Inflammatory macrophage (primary cell): ENCODE measurements at places on chromosomes 7 and 10.

- peak; percentile 54 for DNase-seq
These were observed 26.8 kb upstream of the SORCS3 start for GRCh38 chr10:104614245-104614831.

DNA sequence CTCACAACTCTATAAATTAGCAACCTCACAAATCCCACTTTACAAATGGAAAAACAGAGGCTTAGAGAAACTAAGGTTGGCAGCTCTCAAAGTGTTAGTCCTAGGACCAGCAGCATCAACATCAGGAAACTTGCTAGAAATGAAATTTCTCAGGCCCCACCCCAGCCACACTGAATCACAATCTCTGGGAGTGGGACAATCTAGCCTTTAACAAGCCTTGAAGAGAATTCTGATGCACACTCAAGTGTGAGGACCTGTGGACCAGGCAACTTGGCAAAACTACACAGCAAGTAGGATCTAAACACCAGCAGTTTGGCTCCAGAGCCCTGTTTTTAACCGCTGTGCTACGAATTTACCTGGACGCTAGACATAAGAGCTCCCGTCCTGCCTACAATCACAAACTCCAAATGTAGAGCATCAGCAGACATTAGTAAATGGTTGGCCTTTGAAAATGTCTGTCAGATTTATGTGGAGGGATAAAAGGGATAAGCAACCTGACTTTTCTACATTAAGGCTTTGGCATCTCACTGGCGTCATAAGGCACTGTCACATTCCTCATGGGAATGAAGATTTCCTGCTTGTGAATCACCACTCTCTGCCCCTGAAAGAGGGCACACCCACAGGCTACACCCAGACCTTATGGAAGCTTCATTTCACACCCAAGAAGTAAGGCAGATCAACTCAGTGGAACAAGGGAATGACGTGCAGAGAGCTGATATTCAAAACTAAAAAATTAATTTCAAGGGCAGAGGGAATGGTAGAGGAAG is 34.5 kb downstream of the PPP1R3C start:
- no peak for DNase-seq

DNA sequence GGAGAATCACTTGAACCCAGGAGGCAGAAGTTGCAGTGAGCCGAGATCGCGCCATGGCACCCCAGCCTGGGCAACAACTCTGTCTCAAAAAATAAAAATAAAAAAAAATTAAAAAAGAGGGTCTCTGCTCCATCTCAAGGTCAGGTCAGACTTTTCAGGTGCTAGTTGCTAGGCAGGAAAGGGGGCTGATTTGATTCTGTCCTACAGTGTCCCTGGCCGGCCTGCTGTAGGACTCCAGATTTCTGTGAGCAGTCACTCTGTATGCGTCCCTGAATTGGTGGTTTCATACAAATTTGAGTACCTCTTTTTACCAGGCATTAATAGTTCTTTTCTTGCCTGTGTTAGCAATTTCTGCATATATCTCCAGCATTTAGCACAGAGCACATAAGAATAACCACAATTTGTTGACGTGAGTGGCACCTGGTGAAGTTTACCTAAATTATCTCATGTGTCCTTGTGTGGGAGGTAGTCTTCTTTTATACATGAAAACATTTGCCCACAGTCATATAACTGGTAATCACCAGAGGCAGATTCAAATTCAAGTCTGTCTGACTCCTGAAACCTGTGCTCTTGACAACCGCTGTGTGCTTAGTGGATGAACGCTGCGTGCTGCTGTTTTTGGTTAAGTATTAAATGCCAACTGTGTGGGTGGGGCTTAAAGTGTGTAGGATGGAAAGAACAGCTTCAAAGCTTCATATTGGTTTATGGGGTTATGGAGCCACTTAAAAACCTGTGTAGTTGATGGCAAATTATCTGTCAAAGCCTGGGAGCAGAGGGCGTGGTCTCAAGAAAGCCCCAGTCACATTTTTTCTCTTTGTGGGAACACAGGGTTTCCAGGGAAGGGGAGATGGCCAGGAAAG is 3.2 kb upstream of the ZNF775 start:
- no peak for DNase-seq

- peak; percentile 69 for DNase-seq
These were observed 70.8 kb upstream of the UCN3 start for GRCh38 chr10:5293691-5294550.

DNA sequence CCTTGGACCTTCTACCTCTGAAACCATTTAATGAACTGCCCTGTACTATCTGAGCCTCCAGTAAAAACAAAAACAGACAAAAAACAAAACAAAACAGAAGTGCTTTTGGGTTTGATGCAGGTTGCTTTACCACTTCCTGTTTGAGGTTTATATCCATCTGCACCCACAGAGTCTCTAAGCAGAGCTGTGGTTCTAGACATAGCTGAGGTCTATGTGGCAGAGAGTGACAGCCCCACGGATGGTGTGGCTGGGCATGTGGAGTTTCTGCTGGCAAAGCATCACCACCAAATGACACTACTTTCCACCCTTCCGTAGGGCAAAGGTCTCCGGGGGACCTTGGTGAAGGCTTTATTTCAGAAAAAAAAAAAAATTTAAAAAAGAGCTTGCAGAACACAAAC is 754.2 kb downstream of the GRID1 start:
- no peak for DNase-seq

DNA sequence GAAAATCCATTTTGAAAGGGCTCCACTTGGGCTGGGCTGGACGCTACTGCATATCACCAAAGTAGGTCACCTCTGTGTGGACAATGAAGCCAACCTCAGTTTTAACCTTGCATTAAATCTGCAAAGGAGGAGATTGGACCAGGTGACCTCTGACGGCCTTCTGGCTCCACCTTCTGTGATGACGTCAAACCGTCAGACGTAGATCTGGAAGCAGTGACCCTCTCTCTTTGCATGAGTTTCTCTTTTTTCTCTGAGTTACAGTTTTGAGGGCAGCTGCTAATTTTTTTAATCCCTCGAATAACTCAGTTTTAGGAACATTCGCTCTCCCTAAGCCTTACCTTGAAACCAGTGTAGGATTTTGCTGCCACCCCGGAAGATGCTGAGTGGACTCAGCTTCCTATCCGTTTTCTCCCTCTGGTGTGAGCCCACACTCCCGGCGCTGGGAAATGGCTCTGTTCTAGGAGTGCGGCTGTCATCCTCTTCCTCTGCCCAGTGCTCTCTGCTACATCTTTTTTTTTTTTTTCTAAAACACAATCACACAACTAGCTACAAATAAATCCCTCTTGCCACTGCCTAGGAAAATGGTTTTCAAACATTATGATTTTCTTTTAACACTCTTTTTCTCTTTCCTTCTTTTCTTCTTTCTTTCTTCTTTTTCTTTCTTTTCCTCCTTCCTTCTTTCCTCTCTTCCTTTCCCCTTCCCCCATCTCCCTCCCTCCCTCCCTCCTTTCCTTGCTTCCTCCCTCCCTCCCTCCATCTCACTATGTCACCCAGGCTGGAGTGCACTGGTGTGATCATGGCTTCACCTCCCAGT is 27.7 kb upstream of the NMT2 start:
- DNase-seq: no peak

- DNase-seq: no peak
These were observed 40.9 kb downstream of the JCAD start for GRCh38 chr10:30018496-30018895.

- no peak for DNase-seq
These were observed 379.1 kb upstream of the GALNT17 start for GRCh38 chr7:70752794-70753241.

- DNase-seq: no peak
These were observed 114.1 kb downstream of the LARP4B start for GRCh38 chr10:817371-817770.

DNA sequence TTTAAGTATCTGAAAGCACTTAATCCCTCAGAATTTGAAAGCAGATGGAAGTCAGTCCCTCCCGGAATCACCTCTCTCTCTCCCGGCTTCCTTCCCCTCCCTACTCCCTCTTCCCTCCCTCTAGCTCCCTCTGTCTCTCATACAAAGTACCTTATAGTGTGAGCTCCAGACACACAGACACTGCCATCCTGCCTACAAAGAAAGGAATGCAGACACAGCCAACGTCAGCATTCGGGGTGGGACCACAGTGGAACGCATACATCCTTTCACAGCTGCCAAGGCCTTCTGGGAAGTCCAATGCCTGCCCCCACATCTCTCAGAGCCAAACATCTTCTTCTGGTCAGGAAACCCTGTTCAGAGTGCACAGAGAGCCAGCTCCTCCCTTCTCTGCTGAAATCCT is 9.3 kb downstream of the NOD1 start:
- DNase-seq: no peak

- no peak for DNase-seq
These were observed 22.5 kb downstream of the WDR86 start for GRCh38 chr7:151387161-151388006.

DNA sequence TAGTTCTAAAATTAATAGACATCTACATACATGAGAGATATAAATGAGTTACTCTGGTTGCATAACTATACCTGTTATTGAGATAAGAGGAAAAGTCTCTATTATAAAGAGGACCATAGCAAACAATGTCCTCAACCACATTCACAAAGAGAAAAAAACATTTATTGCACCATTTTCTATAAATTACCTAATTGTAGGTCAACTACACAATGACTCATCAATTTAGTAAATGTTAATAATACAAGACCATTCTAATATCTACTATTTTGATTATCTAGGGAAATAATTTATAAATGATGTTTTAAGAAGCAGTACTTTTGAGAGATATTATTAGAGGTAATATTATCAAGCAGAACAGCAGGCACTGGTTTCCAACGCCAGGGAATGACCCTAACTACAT is 246.1 kb downstream of the AGMO start:
- DNase-seq: no peak

DNA sequence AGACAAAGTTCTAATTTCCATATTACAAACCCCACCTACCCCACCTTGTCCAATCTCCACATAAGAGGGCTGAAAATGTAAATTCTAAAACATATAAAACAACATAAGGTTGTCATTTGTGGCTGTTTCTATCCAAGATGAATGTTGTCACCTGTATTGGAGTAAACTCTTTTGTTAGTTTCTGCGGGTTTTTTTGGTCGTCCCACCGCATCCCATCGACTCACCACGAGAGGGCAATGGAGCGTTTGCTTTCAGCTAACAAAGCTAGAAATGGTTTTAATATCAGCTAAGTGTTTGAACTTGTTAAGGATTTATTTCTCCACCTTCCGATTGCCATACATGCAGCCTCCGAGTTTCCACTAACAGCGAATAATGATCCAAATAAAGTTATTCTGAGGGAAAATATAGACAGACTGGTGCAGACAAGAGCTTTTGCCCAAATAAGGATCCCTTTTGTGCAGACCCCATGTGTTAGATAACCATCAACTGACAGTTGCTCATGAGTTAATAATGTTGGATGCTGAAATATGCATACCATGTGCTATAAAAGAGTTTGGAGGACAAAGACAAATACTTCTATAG is 137.2 kb downstream of the ARID5B start:
- peak; percentile 78 for DNase-seq

GRCh38 chr7:46170021-46170420 is 248.9 kb upstream of the IGFBP3 start:
- no peak for DNase-seq

- DNase-seq: no peak
These were observed 4.6 kb downstream of the TLL2 start for GRCh38 chr10:96509017-96509641.

GRCh38 chr10:18409599-18410397 is 241.6 kb downstream of the NSUN6 start:
- no peak for DNase-seq

GRCh38 chr10:44962870-44963738 is 3.5 kb downstream of the RASSF4 start:
- DNase-seq: no peak

- DNase-seq: no peak
These were observed 2.5 kb downstream of the PRSS2 start for GRCh38 chr7:142773230-142773629.

GRCh38 chr10:34649385-34649784 is 165.7 kb downstream of the PARD3 start:
- no peak for DNase-seq

DNA sequence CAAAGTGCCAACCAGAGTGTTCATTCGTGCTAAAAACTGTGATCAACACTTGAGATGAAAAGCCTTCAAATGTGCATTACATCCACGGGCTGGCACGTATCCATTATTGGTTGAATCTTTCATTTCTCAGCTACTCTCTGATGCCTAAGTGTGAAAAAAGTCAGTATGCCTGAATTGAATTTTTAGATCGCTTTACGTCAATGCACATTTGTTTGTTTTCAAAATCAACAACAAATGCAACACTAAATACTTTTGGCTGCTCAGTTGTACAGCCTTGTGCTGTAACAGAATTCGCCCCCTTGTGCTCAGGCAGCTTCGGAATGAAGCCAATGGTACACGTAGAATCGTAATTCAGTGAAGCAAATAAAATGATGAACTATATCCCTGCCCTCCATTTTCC is 446.5 kb upstream of the NRP1 start:
- no peak for DNase-seq

GRCh38 chr7:91556956-91557650 is 292.9 kb downstream of the FZD1 start:
- no peak for DNase-seq

- no peak for DNase-seq
These were observed 91.4 kb downstream of the FAM107B start for GRCh38 chr10:14683256-14683655.

GRCh38 chr7:192701-193480 is 520 bp downstream of the FAM20C start:
- DNase-seq: no peak

- DNase-seq: no peak
These were observed 103.0 kb downstream of the RBM20 start for GRCh38 chr10:110746969-110747608.

GRCh38 chr7:101725921-101726320 is 91.5 kb upstream of the CUX1 start:
- no peak for DNase-seq

DNA sequence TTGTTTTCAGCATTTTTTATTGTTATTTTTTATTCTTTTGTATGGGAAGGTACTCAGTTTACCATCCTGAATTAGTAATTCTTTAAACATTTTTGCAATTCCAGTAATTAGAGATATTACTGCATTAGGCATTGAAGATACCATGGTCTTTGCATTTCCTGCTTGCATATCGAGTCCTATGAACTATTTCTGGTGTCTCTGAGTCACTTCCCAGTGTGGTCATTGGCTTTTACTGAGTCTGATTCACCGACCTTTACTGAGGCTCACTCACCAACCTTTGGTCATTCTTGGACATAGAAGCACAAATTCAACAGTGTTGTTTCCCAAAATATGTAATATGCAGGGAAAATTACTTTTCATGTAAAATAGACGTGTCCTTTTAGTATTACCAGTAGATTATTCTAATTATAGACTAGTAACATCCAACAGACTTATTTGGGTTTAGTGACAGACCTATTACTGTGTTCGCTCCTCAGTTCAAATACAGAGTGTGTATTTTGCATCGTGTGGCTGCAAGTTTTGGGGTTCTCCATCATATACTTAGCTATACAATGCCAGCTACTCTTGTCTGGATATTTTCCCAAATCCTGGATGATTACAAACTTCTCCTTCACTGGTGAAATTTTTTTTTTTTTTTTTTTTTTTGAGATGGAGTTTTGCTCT is 180.7 kb upstream of the PRSS1 start:
- peak; percentile 80 for DNase-seq

GRCh38 chr10:114140036-114140435 is 34.0 kb downstream of the CCDC186 start:
- DNase-seq: no peak
